Bronchial smooth muscle cell (primary cell): ENCODE measurements at places on chromosomes 16 and 17. TPM values are rescaled to one million over a fixed set of nuclear protein-coding genes. Genes with fewer than 3 reads are reported as not detected.

The KCNH4 gene
- not detected in 2 replicates for total RNA-seq

The PERCC1 gene
- not detected in 2 replicates for total RNA-seq

The CDRT15 gene
- not detected in 2 replicates for total RNA-seq

The KLHL36 gene
- total RNA-seq, result 55.2 and 78.1 TPM in 2 replicates

The TBX2 gene
- 26.5 and 31.3 TPM in 2 replicates for total RNA-seq

The MVP gene
- total RNA-seq, result 549 and 610 TPM in 2 replicates

The MLYCD gene
- total RNA-seq, result 3.3 and 3.9 TPM in 2 replicates

The NECAB2 gene
- total RNA-seq, result under 0.01 TPM in 1 of 2 replicates, not detected in the other

The PPP1R1B gene
- 0.32 and 6.3 TPM in 2 replicates for total RNA-seq
